ENCODE measurements at places on chromosomes 6 and 20.

- DNase-seq: no peak
These were observed 19.6 kb downstream of the GPLD1 start for GRCh38 chr6:24469811-24470210.

GRCh38 chr6:147003186-147003585 lies 201.0 kb upstream of the STXBP5 start:
- no peak for DNase-seq

DNA sequence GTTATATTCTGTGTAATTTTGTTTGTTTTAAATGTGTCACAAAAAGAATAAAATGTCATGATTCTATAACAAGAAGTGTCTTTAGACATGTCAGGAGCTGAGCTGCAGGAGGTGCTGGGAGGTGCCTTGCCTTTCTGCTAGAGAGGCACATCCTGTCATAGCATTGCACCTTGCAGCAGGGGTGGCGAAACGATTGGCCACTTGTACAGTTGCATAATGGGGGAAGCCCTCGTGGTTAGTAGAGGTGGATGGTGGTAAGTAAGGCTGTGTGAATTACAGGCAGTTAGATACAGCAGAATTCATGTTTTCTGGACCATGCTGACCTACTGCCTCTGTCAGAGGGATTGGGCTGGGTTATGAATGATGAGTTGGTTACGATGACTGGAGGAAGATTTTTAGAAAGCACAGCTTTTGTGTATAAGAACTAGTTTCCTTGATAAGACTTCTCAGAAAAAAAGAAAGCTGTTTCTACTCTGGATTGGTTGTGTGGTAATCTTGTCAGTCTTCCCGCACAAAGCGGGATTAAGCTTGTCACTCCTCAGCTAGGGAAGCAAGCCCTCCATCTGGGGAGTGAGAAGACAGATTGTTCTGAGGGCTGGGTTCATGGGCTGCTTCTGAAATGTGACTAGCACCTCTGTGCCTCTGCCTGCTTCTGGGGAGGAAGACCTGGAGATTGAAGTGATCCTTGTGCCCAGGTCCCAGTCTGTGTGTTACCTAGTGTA lies 74.9 kb downstream of the FOXO3 start:
- no peak for DNase-seq

GRCh38 chr6:105452924-105453756 lies 50.3 kb upstream of the PREP start:
- no peak for DNase-seq

- DNase-seq: no peak
These were observed 125.1 kb downstream of the SNX5 start for GRCh38 chr20:17843246-17844132.

GRCh38 chr20:50635676-50636600 lies 55.4 kb downstream of the RIPOR3 start:
- DNase-seq: peak; percentile 90

- DNase-seq: no peak
These were observed 38.1 kb upstream of the FLRT3 start for GRCh38 chr20:14375416-14375985.

GRCh38 chr20:49395183-49395582 lies 87.3 kb downstream of the KCNB1 start:
- DNase-seq: no peak

- no peak for DNase-seq
These were observed 17.7 kb downstream of the GJA1 start for GRCh38 chr6:121453191-121453590.

DNA sequence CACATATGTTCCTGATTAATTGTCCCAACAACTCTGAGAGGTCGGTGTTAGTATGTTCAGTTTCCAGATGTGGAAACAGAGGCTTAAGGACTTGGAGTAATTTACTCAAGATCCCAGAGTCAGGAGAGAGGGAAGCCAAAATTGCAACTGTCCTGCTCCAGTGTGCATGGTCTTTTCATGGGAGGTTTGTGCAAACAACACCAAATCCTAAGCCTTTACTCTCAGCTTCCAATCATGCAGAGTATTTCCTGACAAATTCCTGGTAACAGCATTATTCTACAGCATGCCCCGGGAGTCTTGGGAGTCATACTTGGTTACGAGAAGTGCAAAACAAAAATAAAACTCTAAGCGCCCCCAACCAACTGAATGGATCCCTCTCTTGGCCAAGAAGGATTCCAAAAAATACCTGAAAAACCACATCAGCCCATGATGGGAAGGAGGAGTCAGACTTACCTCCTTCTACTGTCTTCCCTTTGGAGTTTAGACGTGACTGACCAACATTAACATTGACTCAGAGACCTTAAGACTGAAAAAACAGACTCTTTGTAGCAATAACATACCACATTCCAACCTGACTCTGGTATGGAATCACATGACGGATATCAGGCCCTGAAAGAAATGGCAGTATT lies 30.8 kb upstream of the PPP1R3G start:
- no peak for DNase-seq

GRCh38 chr6:3735029-3735605 lies 16.4 kb downstream of the PXDC1 start:
- no peak for DNase-seq

DNA sequence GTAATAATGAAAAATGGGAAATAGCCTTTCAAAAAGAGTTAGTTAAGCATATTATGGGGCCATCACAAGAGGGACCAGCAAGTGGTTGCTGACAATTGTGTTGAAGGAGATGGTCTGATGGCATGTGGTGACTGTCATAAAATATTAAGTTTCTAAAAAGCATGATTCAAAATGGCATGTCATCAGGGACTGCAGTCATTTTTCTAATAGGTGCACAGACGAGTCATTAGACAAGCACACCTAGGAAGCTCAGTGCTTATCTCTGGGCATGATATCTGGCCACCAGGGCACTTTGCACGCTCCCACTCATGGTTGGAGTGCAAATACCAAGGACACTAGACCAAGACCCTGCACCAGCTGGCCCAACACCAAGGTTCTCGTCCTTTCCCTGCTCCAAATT lies 226.5 kb downstream of the ANKRD60 start:
- no peak for DNase-seq

Measured in liver (tissue), 10 donors.